Right ventricle myocardium superior (tissue), 1 donor: ENCODE measurements at places on chromosomes 6 and 20. TPM values are rescaled to one million over a fixed set of nuclear protein-coding genes. Genes with fewer than 3 reads are reported as not detected.

ARMH2 gene
- not detected for total RNA-seq

GRCh38 chr6:101539510-101540245 lies 146.2 kb downstream of the GRIK2 start:
- DNase-seq: no peak

MUC22 gene
- total RNA-seq: 0.19 TPM

DNA sequence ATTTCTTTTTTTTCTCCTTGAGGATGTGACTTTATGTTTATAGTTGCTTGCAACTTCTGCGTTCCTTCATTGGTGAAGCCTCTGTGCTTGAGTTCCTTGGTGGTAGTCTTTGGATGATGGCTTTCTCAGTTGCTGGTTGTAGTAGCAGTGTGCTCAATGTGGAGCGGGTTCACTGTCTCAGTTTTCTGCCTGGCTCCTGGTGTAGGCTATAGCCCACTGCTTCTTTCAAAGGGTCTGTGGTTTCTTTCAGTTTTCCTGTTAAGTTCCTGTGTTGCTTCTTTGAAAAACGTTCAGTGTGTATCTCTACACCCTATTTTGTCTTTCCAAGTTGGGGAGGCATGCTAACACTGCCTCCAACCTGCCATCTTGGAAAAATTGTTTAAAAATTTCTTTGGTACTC lies 33.9 kb upstream of the ZBTB24 start:
- DNase-seq: no peak

LY86 gene
- 0.89 TPM for total RNA-seq

ADTRP gene
- not detected for total RNA-seq
